ENCODE measurements at places on chromosomes 3 and 15. TPM values are rescaled to one million over a fixed set of nuclear protein-coding genes. Genes with fewer than 3 reads are reported as not detected.

GRCh38 chr3:31909455-31909854 lies 71.6 kb downstream of the OSBPL10 start:
- H3K27ac ChIP-seq: no peak overlapping the region
- no peaks in the 10 kb centered on the region for H3K36me3 ChIP-seq
- H3K4me3 ChIP-seq: no peak overlapping the region
- DNase-seq: no peak
- H3K27me3 ChIP-seq: no peaks in the 10 kb centered on the region
- no peaks in the 10 kb centered on the region for H3K4me1 ChIP-seq

DNA sequence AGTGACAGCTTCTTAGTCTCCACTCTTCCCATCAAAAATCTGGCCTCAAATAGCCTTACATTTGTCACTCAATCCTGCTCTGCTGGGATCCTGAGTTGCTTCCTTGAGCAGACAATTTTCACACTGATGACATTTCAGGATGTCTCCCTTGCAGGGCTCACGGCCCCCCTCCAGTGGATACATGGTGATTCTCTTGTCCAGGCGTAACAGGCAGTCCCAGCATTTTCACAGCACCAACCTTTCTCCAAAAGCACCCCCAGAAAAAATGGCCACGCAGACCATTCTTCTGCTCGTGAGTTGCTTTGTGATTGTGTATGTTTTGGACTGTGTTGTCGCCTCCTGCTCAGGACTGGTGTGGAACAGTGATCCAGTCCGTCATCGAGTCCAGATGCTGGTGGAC lies 47.4 kb upstream of the WNT7A start:
- no peaks in the 10 kb centered on the region for H3K27me3 ChIP-seq
- DNase-seq: no peak
- no peak overlapping the region for H3K27ac ChIP-seq
- no peaks in the 10 kb centered on the region for H3K36me3 ChIP-seq

DNA sequence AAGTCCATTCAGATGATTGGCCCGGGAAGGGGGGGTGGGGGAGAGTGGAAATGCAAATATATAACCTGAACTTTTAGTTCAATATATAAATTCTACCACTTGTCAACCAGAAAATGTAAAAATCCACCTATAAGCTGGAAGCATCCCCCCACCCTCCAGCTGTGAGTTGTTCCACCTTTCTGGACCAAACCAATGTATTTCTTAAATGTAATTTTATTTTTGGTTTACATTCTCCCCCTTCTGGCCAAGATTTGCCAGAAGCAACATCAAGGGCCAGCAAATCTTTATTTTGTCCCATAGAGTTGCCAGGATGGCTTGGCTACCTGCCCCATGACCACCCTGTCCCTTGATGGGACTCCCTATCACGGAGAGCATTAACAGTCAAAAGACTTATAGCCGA lies 545.7 kb downstream of the TBL1XR1 start:
- no peaks in the 10 kb centered on the region for H3K4me1 ChIP-seq
- H3K27me3 ChIP-seq: no peaks in the 10 kb centered on the region
- H3K4me3 ChIP-seq: no peak overlapping the region
- no peaks in the 10 kb centered on the region for H3K36me3 ChIP-seq
- no peak overlapping the region for H3K27ac ChIP-seq
- DNase-seq: no peak

GRCh38 chr3:160607826-160608225 lies 42.5 kb upstream of the KPNA4 start:
- H3K36me3 ChIP-seq: no peaks in the 10 kb centered on the region
- H3K4me1 ChIP-seq: no peaks in the 10 kb centered on the region
- no peak overlapping the region for H3K27ac ChIP-seq
- H3K27me3 ChIP-seq: no peaks in the 10 kb centered on the region

DNA sequence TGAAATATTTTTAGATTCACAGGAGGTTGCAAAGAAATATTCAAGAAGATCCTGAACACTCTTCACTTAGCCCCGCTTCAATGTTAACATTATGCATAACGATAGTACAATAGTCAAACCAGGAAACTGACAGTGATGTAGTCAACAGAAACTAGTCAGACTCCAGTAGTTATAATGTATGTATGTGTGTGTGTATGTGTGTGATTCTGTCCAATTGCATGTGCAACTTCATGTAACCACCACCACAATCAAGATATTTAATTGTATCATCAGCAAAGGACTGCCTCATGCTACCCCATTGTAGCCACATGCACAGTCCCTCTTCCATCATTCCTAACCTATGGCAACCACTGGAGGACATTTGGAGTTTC lies 77.9 kb downstream of the APBA2 start:
- no peak overlapping the region for H3K27ac ChIP-seq
- H3K4me3 ChIP-seq: no peak overlapping the region
- H3K36me3 ChIP-seq: no peaks in the 10 kb centered on the region
- DNase-seq: no peak
- H3K4me1 ChIP-seq: no peaks in the 10 kb centered on the region

The GASK1A gene
- 16.6 TPM for total RNA-seq

DNA sequence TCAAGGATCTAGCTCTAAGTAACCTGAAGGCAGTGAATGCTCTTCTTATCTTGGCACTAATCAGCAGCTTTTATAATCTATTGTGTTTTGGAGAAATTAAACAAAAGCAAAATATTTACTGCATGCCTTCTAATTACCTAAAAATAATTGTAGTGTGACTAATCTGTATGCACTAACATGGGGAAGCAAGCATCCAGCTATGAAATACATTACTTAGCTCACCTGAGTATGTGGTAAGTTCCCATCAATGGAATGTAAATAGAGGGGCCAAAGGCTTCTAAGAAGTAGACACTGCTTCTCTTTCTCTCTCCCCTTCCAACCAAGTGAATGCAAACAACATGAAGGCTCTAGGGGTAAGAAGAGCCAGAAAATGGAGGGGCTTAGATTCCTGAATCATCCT lies 165.6 kb downstream of the STAG1 start:
- H3K4me1 ChIP-seq: no peaks in the 10 kb centered on the region
- H3K36me3 ChIP-seq: no peaks in the 10 kb centered on the region
- H3K4me3 ChIP-seq: no peak overlapping the region
- H3K27me3 ChIP-seq: no peaks in the 10 kb centered on the region
- DNase-seq: no peak

GRCh38 chr3:76043746-76044145 lies 258.4 kb upstream of the ZNF717 start:
- no peaks in the 10 kb centered on the region for H3K27me3 ChIP-seq
- H3K36me3 ChIP-seq: no peaks in the 10 kb centered on the region
- no peak overlapping the region for H3K4me3 ChIP-seq
- no peak for DNase-seq

DNA sequence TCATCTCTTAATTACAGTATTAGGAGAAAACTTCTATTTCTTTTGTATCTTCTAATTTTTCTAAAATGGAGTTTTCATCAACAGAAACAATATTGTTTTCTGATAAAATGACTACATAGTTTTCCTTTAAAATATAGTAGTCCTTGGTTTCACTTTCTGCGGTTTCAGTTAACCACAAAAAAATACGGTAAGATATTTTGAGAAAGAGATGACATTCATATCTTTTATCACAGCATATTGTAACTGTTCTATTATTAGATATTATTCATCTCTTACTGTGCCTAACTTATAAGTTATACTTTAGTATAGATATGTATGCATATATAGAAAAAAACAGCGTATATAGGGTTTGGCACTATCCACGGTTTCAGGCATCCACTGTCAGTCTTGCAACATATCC lies 2.3 kb downstream of the B4GALT4 start:
- no peaks in the 10 kb centered on the region for H3K27me3 ChIP-seq
- H3K27ac ChIP-seq: no peak overlapping the region
- H3K4me3 ChIP-seq: no peak overlapping the region
- H3K36me3 ChIP-seq: no peaks in the 10 kb centered on the region
- no peaks in the 10 kb centered on the region for H3K4me1 ChIP-seq

The PTH1R gene
- 32.5 TPM for total RNA-seq
